Cerebellum (tissue), 4 donors: ENCODE measurements at places on chromosomes 7 and 10.

- DNase-seq, result peak; percentile 13
Observed at GRCh38 chr7:129376076-129376777, 58.0 kb upstream of the STRIP2 start.

DNA sequence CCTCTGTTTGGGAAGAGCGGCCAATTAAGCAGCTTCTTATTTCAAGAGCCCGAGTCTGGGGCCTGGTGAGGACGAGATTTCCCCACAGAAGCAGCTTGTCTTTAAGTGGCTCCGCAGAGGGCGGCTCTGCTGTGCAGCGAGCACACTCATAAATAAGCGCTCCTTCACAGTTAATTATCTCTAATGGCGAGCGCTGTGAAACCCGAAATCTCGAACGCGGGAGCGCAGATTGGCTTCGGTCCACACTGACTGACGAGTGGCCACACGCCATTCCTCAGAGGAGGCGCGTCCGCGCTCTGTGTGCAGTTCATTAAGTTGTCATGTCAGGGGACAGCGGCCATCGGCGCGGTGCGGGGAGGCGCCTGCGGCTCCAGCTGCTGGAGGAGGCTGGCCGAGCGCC lies 560.9 kb downstream of the DNAJB6 start:
- DNase-seq, result peak; percentile 29

- no peak for DNase-seq
Observed at GRCh38 chr10:49168831-49169500, 19.2 kb downstream of the TMEM273 start.

DNA sequence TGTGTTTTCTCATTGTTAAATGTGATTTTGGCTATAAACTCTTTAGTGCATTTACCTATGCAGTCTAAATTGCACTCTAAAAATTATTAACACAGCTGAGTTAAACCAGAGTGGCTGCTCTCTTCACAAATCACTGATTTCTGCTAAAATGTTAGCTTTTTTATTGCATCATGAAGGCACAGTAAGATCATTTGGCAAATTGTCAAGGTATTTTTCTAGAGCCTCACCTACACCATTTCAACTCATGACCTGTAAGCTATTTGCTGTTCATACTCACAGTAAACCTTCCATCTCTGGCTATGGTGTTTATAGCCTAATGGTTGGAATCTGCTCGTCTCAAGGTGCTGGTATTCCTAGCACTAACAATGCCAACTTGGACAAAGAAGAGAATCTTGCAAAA lies 25.7 kb downstream of the NDUFB2 start:
- DNase-seq, result no peak

- no peak for DNase-seq
Observed at GRCh38 chr7:77338883-77339629, 77.1 kb downstream of the GSAP start.

DNA sequence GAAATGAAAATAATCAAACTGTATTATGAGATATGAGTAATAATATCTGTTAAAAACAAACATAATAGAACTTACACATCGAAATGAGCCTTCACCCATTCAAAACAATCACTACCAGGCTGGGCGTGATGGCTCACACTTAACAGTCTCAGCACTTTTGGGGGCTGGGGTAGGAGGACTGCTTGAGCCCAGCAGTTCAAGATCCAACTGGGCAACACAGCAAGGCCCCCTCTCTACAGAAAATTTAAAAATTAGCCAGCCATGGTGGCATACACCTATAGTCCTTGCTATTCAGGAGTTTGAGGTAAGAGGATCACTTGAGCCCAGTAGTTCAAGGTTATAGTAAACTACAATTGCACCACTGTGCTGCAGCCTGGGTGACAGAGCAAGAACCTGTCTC lies 75.8 kb downstream of the NT5C2 start:
- DNase-seq, result no peak

- peak; percentile 89 for DNase-seq
Observed at GRCh38 chr7:76314042-76314721, 11.7 kb downstream of the HSPB1 start.

- no peak for DNase-seq
Observed at GRCh38 chr7:9978106-9979064, 995.3 kb upstream of the PHF14 start.

DNA sequence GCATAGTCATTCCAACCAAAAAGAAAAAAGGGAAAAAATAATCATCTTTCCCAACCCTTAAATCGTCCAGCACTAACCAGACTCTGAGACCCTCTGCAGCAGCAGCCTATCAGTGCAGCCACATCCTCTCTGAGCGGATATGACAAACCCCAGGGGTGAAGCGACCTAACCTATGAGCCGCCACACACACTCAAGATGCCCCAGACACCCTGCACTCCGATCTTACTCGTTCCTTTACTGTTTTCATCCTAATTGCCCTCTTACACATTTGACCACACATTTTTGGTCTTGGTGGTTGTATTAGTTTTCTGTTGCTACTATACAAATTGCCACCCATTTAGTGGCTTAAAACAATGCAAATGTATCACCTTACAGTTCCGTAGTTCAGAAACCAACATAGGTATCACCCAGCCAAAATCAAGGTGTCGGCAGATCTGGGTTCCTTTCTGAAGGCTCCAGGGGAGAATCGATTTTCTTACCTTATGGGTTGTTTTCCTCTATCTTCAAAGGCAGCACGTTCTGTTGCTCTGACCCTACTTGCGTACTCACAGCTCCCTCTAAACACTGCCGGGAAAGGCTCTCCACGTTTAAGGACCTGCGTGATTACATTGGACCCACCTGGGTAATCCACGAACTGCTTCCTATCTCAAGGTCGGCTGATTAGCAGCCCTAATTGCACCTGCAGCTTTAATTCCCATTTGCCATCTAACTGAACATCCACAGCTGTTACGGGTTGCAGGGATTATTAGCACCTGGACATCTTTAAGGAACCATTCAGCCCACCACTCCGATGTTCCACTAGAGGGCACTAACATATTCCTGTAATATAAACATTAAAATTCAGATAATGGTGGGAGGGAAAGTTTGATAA lies 37.3 kb upstream of the PRSS1 start:
- DNase-seq, result peak; percentile 50

GRCh38 chr10:126101736-126102135 lies 205.4 kb downstream of the FANK1 start:
- DNase-seq, result no peak

GRCh38 chr10:48670978-48671913 lies 13.4 kb upstream of the WDFY4 start:
- DNase-seq, result no peak

DNA sequence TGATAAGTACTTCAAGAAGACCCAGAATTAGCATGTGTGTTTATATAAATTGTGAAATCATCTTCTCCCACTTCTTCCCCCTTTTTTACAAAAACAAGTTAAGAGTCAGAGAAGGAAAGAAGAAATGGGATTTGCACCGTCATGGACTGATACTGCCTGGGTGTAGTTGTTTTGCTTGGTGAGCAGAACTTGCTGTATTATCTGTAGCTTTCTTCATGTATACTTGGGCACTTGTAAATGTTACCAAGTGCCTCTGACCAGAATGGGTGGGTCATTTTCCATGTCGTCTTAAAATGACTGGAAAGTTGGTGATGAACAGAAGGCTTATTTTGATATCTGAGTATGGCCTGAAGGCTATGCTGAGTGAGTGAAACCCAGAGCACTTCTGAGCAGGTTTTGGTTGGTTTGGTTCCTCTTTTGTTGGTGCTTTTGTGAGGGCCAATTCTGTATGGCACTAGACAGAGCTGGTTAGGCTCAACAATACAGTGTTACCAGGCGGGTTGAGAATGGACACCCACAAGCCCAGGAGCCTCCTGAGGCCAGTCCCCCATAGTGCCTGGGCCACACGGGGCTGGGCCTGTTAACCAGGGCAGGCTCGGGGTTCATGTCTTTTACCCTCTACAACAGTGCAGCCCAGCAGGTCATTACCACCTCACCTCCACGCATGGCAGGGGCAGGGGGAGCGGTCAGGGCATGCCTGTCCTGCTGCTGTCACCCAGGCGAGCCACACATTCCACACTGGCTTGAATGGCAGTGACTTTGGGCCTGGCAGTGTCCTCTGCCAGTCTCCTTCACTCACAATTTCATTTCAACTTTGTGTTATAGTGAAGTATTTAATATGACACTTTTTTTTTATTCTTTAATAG lies 115.1 kb downstream of the CCNY start:
- DNase-seq, result no peak

GRCh38 chr10:69574571-69574978 lies 1.4 kb upstream of the NEUROG3 start:
- DNase-seq, result no peak

- no peak for DNase-seq
Observed at GRCh38 chr10:12327074-12327473, 22.3 kb upstream of the CAMK1D start.

DNA sequence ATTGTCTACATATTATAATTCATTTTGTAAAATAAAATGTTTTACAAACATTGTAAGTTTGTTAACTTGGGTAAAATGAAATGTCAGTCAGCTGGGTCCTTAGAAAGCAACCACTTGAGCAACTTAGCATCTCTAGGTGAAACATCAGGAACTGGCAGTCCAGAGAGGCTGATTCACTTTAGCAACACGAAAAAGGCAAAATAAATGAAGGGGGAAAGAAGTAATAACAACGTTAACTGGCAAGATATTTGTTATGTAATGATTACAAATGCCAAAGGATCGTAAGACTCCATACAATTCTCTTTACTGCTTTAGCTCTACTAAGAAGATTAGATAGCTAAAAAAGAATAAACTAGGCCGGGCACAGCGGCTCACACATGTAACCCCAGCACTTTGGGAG lies 5.0 kb downstream of the PDZD8 start:
- DNase-seq, result no peak

GRCh38 chr7:2608921-2609411 lies 22.8 kb upstream of the TTYH3 start:
- no peak for DNase-seq

DNA sequence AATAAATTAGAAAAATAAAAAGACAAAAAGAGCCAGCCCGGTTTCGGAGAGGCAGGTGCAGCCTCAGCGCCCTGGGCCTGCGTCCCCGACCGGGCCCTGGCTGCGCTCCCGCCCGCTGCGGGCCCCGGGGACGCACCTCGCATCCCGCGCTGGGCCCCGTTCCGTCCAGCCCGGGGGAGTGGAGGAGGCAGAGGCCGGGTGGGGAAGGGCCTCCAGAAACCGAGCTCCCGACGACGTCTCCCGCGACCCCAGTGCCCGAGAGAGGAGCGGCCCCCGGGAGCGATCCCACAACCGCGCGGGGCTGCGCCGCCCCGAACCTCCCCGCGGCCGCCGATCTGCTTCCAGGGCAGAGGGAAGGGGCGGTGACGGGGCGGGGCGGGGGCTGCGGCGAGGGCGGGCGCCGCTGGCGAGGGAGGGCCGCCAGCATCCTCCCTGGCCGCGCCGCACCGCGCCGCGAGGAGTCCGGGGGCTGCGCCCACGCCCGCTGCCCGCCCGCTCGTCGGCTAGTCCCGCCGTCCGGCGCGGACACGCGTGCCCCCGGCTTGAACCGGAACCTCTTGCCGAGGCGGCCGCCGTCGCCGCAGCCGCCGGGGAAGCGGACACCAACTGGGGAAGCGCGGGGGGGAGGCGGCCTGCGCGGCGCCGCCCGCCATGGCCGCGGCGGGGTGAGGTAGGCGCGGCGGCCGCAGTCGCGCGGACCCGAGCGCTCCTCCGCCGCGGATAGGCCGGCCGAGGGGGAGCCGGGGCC lies at the start of gene CCNY:
Gene CCNY (plus strand): TSS at position 426 of the 748 bp plus-strand sequence. CDS start 545 bp downstream, outside the sequence.
- DNase-seq, result peak; percentile 79

DNA sequence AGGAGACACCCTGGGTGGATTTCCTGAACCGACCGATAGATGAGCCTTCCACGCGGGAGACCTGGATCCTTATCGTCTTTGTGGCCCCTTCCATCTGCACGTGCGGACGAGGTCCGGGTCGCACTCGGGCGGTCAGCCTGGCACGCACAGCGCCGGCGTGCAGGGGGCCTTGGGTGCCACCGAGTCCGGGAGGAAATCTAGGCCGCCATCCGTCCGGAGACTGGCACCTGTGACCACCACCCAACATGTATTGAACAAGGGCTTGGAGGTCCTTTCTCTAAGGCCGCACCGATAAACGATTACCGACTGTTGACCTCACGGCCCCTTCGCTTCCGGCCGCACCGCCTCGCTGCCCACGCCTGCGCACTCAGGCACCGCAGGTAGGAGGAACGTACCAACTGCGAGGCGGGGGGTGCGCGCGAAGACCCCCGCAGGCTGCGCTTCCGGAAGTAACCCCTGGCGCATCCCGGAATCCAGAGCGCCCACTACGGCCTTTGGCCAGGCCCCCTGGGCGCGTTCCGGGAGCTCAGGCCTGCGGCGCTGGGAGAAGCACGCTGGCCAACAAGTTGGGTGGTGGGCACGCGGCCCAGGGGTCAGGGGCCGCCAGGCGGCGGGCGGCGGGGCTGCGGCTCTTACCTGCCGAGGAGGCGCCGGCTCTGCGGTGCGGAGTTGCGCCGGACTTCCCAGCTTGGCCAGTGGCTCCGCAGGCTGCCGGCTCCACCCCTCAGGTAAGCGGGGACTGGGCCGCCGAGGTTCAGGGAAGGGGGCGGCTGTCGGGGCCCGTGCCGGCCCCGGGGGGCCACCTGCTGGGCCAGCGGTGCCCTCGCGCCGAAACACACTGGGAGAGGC lies at the start of the genes ACTR3C and LRRC61:
Gene ACTR3C (minus strand): TSS at position 713 of the 849 bp plus-strand sequence. CDS start 28,249 bp downstream, outside the sequence.
Gene LRRC61 (plus strand): TSS at position 523 of the 849 bp plus-strand sequence. CDS start 13,507 bp downstream, outside the sequence.
- peak; percentile 55 for DNase-seq

GRCh38 chr7:131745390-131746248 lies 189.2 kb upstream of the PODXL start:
- no peak for DNase-seq

GRCh38 chr7:133071506-133071905 lies 10.4 kb downstream of the CHCHD3 start:
- no peak for DNase-seq

DNA sequence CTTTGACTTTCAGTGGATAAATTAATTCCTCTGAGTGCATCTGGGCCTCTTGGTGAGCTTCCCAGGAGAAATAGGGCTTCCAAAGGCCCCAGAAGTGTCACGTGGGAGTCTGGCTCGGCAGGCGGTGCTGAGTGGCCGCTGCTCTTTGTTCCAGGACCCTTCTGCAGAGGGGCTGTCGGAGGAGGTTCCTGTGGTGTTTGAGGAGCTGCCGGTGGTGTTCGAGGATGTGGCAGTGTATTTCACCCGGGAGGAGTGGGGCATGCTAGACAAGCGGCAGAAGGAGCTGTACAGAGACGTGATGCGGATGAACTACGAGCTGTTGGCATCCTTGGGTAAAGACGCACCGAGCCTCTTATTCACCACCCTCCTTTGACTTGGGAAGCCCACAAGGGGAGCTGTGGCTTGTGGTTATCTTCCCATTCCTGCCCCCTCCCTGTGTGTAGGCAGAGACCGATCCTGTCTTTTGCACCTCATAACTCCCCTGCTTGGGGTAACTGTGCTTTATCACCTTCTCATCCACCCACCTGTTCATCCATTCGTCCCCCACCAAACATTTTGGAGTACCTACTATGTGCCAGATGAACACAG lies 11.9 kb downstream of the ZNF862 start:
- no peak for DNase-seq

DNA sequence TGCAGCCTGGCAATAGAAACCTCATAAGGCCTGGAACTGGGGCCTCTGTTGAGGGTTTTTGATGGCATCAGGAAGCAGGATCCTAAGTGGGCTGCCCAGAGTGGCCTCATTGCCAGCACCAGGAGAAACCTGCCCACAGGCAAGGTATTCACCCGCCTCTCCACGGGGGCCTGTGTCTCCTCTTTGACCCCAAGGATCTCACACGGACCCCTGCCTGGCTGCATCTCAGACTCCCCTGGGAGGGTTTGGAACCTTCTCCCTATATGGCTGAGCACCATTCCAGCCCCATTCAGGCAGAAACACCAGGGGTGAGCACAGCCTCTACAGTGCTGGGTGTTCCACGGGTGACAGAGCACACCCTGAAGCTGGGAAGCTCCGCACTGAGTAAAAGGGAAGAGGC lies 14.6 kb upstream of the C10orf71 start:
- no peak for DNase-seq
